ENCODE measurements at places on chromosomes 11 and 22. TPM values are rescaled to one million over a fixed set of nuclear protein-coding genes. Genes with fewer than 3 reads are reported as not detected.

Gene OR2AT4
- 0.03 TPM for polyA plus RNA-seq

GRCh38 chr22:23218867-23219251 is 38.5 kb downstream of the BCR start:
- DNase-seq = peak; percentile 61

DNA sequence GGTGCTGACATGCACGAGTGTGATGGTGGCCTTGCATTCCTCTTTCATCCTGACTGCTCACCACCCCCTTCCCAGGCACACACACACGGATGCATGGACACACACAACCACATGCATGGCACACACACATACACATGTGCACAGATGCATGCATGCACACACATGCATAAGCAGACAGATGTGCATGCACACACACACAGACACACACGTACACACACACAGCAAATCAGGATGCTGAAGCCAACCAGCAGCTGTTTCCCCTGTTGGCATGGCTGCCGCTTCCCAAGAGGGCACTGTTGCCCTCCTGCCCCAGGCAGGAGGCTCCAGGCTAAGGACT is 15.3 kb downstream of the OSBPL5 start:
- DNase-seq = no peak

- no peak for DNase-seq
Measured at GRCh38 chr11:118170882-118171268, 5.6 kb downstream of the SCN2B start.

DNA sequence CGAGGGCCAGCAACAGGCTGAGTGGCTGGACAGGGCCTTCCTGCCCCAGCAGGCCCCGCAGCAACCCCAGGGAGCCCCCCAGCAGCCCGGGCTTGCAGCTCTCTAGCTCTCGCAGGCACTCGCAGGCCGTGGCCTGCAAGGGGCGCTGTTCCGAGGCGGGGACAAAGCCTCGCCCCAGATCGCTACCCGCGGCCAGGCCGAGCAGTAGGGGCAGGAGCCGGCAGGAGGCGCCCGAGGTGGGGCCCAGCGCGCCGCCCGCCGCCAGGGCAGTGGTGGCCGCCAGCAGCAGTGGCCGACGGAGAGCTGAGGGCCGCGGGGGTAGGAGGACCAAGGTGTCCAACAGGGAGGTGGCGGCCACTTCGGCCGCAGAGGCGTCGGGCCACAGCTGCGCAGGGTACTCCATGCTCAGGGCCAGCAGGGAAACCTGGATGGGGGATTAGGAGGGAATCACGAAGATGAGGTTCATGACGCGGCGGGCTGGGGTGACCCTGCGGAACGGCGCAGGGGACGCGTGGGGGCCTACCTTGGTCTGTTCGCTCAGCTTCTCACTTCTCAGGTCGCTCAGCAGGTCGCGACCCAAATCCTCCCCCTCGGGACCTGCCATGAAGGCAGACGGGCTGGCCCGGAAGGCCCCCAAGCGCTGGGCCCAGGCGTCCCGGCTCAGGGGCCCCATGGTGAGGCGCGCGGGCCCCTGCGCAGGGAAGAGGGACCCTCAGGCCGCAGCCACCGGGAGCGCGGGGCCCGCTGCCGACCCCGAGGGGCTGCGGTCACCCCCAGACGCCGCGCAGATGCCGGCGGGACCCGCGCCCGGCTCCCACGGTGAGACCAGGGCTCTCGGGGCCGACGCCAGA is 632 bp downstream of the AP5B1 start:
- no peak for DNase-seq

DNA sequence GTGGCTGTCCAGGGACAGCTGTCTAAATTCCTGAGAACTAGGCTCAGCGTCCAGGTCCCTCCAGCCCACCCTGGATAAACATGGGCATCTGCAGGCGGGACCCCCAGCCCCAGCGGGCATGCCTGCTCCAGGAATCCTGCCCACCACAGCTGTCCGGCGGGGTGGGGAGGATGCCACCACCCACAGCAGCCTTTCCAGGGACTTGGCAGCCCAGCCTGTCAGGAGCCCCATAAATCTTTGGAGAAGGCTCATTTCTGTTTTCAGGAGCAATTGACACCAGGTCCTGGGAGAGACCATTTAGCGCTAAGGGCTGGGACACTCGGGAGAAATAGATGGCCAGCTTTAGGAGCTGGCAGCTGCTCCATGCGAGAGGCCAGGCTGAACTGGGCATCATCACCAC is 358.9 kb downstream of the CADM1 start:
- no peak for DNase-seq

DNA sequence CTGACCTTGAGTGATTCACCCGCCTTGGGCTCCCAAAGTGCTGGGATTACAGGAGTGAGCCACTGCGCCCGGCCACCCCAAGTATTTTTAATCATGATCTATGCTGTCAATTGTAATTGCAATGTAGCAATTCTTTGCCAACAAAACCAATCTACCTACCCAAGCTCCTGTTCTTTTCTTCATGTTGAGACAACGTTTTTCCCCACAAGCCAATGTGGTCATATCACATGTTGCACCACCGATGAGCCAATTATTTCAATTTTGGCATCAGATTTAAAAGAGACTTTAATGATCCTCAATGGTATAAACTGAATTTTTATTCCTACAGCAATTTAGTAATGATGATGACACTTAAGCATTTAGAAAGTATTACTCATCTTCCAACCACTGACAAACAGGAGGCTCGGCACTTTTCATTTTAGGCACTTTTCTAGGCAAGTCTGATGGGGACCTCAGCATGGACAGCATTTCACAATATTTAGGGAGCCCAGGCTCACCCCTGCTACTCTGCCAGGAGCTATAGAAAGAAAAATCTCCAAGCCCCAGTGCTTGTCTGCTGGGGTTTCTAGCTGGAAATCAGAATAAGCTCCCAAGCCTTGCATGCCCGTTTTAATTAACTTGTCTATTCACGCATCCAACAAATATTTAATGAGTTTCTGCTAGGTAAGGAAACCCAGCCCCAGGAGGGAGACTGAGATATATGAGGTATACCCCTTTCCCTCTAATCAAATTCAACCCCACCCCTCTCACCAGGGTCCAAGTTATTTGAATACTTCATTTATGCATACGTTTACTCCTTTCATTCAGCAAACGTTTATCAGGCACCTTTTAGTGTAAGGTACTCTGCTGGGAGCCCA is 291.4 kb downstream of the ST3GAL4 start:
- no peak for DNase-seq

Measured in right lung (tissue), 10 donors.